ENCODE measurements at places on chromosomes 11 and 22. TPM values are rescaled to one million over a fixed set of nuclear protein-coding genes. Genes with fewer than 3 reads are reported as not detected.

The FAM180B gene
- 0.33 TPM for polyA plus RNA-seq

The MFRP gene
- polyA plus RNA-seq = not detected

The PGGHG gene
- 22.3 TPM for polyA plus RNA-seq

The NXPE4 gene
- polyA plus RNA-seq = not detected
